Activated CD4-positive, alpha-beta T cell treated with anti-CD3 and anti-CD28 coated beads, Interleukin-10, Interleukin-2, amounts not matched to agents 100 ng/mL and 50 ng/mL, durations not matched to agents 16 hours and 8 hours (primary cell): ENCODE measurements at places on chromosomes 5 and 9.

- DNase-seq = no peak
Measured at GRCh38 chr5:181186986-181187499, 18.0 kb downstream of the TRIM7 start.

GRCh38 chr5:93580927-93581445, at the start of gene NR2F1-AS1:
TSS of gene NR2F1-AS1 (minus strand) at chr5:93581219.
- DNase-seq = no peak

GRCh38 chr9:130701059-130702022, 7.8 kb downstream of the EXOSC2 start:
- peak; percentile 72 for DNase-seq

GRCh38 chr5:102617191-102618187, 118.7 kb upstream of the SLCO6A1 start:
- no peak for DNase-seq

GRCh38 chr9:12775679-12776512, 1.1 kb downstream of the LURAP1L start:
- DNase-seq = peak; percentile 15

DNA sequence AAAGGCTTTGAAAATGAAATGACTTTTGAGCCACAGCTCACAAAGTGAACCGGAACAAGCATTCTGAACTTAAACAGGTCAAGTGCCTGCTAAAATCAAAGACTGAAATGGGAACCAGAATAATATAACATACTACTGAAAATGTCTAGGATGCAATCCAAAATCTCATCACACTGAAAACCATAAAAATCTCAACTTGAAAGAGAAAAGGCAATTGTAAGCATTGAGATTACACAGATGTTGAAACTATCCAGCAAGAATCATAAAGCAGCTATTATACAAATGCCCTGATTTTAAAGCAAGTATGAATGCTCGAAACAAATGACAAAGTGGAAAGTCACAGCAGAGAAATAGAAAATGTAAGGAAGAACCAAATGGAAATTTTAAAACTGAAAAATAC, 211.5 kb upstream of the GAS1 start:
- no peak for DNase-seq

DNA sequence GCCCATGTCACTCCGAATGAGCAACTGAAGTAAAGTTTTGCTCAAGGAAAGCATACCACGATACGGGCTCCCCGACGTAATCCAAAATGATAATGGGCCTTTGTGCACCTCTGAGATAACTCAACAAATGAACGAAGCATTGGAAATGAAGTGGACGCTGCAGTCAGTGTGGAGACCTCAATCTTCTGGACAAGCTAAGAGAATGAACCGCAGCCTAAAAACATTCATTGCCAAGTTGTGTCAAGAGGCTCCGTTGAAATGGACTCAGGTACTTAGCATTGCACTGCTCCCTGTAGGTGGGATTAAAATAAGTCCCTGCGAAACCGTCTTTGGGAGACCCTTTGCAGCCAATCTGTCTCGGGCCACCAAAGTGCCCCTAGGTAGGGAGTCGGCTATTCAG, 3.9 kb upstream of the LCN9 start:
- no peak for DNase-seq

GRCh38 chr5:8840237-8840636, 705.6 kb downstream of the SEMA5A start:
- no peak for DNase-seq

- DNase-seq = no peak
Measured at GRCh38 chr5:3025392-3025791, 273.9 kb upstream of the IRX2 start.

DNA sequence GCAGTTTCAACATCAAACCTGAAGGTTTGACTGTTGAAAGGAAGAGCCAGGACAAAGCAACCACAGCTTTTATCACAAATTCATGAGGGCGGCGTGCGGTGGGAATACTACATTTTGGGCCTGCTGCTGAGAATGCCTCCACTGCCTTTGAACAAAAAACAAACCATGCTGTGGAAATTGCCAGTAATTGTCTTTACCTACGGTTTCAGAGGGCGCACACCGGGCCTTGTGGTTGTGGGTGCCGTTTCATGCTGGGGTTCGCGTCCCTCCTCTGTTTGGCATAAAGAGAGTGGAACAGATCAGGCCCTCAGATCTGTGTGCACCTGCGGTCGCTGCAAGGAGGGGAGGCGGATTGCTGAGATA, 27.6 kb upstream of the TCF7 start:
- DNase-seq = peak; percentile 67

DNA sequence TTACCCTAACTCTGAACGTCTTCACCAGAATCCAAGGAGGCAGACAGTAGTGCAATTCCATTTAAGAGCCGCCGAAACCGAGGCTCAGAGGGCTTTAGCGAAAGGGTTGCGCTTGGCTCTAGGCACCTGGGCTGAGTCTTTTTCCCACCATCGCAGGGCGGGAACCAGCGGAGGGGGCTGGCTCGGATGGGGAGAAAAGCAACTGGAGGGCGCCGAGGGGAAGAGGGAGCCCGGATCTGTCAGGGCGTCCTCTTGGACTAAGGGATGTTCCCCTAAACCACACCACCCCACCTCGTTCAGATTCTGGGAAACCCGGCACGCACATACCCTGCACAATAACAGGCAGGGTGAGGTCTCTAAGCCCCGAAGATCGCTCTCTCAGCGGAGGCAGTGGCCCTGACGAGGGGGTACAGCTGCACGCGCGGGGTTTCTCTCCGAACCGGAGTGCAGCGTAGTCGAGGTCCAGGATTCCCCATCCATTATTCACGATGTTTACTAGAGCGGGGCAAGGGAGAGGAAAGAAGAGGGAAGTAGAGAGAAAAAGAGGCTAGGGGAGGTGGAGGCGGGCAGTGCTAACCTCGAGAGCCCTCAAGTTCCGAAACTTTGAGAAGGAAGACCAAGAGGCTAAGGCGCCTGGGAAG, 1.3 kb upstream of the POU4F3 start:
- DNase-seq = no peak

- DNase-seq = no peak
Measured at GRCh38 chr5:14156290-14156649, 13.1 kb downstream of the TRIO start.

- peak; percentile 74 for DNase-seq
Measured at GRCh38 chr5:157857816-157858526, 974 bp downstream of the CLINT1 start.

DNA sequence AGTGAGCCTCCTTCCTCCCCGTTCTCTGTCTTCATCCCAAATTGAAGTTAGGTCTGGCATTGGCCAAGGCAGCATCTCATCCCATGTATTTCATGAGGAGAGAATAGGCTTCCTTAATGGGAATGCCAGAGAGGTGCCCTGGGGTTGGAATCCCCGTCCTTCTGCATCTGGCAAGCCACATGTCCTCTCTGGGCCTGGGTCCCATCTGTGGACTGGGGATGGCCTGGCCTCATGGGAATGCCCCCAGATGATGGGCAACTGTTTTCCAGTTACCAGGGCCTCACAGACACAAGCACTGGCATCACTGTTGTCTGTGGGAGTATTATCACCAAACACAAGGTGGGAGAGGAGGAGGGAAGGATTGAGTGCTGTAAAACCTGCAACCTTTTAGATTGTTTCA, 153.9 kb downstream of the FSTL4 start:
- no peak for DNase-seq

GRCh38 chr5:79456890-79457583, 56.9 kb downstream of the HOMER1 start:
- peak; percentile 26 for DNase-seq

DNA sequence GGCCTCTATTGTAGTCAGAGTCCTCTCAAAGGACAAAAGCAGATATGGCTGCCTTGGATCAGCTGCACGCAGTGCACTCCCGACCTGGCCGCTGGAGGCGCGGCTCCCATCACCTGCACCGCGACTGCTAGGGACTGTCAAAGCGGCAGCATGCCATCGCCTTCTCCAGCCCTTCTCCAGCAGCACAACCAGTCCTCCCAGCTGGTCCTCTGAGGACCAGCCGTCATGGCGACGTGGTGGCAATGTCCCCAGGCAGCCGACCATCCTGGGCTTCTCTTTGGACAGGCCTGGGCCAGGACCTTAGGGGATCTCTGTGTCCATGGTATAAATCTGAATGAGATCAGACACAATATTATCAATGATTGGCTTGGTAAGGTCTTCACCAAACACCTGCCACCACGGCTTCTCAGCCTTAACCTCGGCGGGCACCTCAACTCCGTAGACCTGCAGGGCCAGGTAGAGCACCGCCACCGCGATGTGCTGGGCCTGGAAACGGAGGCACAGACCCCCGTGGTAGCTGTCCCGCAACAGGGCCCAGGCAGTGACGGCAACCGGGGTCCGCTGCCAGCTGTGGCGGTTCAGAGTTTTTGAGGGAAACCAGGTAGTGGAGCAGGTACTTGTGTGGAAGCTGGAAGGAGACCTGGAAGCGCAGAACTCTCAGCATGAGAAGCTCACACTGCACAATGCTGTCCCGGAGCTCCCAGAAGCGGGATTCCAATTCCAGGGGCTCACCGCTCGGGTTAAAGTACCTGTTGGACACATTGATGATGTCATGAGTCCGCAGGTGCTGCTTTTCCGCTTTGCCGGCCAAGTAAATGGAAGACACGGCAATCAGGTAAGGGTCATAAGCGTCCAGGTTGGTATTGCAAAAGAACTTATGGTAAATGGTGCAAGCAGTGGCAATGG, 8.5 kb downstream of the DUSP1 start:
- no peak for DNase-seq

GRCh38 chr5:141832131-141832530, 46.1 kb downstream of the PCDH1 start:
- DNase-seq = no peak

DNA sequence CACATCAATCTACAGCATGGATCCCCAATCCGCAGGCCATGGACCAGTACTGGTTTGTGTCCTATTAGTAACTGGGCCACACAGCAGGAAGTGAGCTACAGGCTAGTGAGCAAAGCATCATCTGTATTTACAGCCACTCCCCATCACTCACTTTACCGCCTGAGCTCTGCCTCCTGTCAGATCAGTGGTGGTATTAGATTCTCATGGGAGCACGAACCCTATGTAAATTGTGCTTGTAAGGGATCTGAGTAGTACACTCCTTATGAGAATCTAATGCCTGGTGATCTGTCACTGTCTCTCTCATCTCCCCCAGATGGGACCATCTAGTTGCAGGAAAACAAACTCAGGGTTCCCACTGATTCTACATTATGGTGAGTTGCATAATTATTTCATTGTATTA, 212.7 kb upstream of the FAM174A start:
- no peak for DNase-seq

GRCh38 chr9:70049236-70049635, 5.6 kb downstream of the MAMDC2 start:
- no peak for DNase-seq

GRCh38 chr9:37801959-37802711, 1.5 kb downstream of the DCAF10 start:
- DNase-seq = no peak

DNA sequence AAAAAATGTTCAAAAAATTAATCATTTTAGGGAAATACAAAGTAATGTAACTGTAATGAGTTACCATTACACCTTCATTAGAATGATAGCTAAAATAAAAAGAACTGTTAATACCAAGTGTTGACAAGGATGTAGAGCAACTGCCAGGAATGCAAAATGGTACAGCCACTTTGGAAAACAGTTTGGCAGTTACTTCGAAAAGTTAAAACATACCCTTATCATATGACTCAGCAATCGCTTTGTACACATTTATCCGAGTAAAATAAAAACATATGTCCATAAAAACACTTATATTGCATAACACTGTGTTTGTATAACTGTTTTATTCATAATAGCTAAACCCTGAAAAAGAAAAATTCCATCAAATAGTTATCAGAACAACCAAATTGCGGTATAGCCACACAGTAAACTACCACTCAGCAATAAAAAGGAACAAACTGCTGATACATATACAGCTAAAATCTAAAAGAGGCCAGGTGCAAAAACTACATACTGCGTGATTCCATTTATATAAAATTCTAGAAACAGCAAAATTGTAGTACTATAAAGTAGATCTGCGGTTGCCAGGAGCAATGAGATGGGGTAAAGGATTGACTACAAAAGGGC, 61.7 kb downstream of the RFX3 start:
- no peak for DNase-seq

DNA sequence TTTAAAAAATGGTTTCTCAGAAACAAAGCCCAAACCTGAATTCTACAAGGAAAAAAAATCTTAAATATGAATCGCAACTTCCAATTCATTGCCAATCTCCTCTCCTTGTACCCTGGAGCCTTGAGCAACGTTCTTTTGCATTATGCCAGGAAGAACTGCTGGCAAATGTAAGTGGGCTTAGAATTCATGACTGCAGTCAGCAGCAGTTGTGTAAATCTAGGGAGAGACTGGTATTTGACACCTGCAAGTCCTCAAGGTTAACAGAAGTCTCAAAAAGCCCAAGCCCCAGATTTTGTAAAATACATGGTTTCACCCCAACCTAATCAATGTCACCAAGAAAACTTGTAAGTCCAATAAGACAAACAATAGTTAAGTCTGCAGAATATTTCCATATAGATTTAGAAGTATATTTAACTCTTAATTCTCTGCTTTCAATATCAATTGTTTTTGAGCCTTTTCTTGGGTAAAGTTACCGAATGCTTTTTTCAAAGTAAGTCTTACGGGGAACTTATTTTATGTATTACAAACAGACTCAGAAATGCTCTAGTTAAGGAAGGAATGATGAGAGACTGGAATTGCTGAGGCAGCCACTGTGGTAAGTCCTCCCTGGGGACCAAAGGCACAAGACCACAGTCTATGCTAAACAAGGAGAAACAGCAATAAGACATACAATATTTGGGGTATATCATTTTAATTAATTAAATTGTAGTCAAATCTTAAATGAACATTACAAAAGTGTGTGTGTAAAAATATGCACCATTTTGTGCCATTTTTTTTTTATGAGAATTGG, 31.3 kb downstream of the ELL2 start:
- no peak for DNase-seq

GRCh38 chr9:83299094-83299493, 236.2 kb upstream of the RASEF start:
- no peak for DNase-seq

GRCh38 chr5:15790446-15791018, 290.6 kb downstream of the FBXL7 start:
- DNase-seq = no peak

DNA sequence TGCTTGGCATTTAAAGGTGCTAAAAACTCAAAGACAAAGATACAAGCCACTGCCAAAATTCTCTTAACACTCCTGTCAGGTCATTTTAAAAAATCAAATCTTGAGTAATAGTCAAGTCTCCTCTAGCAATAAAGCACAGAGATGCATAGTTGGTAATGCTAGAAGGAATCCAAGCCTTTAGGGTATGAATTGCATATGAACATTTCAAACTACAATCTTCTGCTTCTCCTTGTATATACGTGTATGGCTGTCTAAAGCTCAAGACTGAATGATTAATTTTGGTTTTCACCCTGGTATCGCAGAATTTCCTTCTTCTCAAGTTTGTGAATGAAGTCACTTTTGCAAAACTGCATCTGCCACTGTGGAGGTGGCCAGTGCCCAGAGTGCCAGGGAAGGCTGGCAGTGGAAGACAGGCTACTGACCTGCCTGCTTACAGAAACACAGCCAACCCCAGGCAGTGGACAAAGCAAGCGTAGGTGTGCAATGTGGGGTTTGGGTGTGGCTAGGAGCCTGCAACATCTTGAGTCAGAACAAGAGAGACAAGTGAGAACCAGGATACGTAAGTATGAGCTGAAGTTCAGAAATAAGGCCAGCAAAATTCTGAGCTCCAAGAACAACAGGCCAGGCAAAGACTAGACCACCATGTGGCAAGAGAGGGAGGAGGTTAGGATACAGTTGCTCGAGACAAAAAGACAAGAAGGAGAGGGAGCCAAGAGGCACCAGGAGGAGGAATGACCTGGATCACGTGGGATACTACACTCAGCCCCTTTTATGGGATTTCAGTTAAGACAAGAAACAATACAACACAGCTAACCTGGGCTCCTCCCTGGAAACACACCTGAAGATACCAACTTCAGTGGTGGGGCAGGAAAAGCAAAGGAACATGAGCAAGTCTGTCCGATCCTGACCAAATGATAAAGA, 22.6 kb downstream of the MYO10 start:
- DNase-seq = no peak
